ENCODE measurements at places on chromosomes 11 and 22. TPM values are rescaled to one million over a fixed set of nuclear protein-coding genes. Genes with fewer than 3 reads are reported as not detected.

The CASP5 gene
- total RNA-seq, result not detected

The APOBEC3F gene
- 4.6 TPM for total RNA-seq

The GGTLC3 gene
- not detected for total RNA-seq

The KRTAP5-10 gene
- not detected for total RNA-seq

The CSTPP1 gene
- total RNA-seq, result 29.7 TPM

The FOLH1 gene
- total RNA-seq, result not detected

The MRGPRX3 gene
- not detected for total RNA-seq

The HBE1 gene
- total RNA-seq, result not detected
